ENCODE measurements at places on chromosomes 13 and 19. TPM values are rescaled to one million over a fixed set of nuclear protein-coding genes. Genes with fewer than 3 reads are reported as not detected.

- DNase-seq, result peak; percentile 79
These were observed 10.8 kb downstream of the KRI1 start for GRCh38 chr19:10554760-10555609.

DNA sequence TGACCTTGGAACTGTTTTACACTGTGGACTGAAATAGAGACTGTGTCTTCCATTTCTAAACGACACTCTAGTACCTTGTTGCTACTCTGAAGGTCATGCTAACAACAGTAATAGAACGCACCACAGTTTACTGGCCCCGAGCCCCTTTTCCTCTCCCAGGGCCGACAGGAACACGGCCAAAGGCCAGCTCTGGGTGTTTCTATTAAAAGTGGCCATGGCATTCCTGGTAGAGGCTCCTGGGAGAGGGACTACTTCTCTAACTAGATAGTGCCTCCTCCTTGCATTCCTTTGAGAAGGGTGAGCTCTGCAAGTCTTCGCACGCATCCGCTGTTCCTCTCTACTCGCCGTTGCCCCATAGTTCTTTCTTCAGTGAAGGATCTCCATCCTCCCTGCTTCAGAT, 18.7 kb upstream of the SIAH3 start:
- no peak for DNase-seq

- DNase-seq, result no peak
These were observed 82.6 kb downstream of the NUFIP1 start for GRCh38 chr13:44906713-44907112.

GRCh38 chr13:110023729-110024644, 237.6 kb upstream of the IRS2 start:
- no peak for DNase-seq

GRCh38 chr19:5993201-5993600, 15.3 kb upstream of the RANBP3 start:
- DNase-seq, result no peak

DNA sequence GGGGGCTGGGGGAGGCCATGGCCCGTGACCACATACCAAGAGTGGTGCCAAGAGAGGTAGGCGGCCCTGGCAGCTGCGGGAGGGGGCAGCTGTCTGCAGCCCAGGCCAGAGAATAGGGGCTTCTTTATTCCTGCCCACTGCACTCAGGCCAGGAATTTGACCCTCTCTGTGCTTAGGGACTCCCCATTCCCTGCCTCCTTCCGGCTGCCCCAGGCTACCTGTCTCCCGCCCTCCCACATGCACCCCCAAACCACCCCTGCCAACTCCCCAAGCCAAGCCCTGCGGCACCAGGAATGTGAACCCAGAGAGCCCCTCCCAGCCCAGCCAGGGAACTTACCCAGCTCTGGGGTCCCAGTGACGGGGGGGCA, 687 bp downstream of the PLEKHA4 start:
- no peak for DNase-seq

The ZIM2 gene
- 1.0 TPM for total RNA-seq

DNA sequence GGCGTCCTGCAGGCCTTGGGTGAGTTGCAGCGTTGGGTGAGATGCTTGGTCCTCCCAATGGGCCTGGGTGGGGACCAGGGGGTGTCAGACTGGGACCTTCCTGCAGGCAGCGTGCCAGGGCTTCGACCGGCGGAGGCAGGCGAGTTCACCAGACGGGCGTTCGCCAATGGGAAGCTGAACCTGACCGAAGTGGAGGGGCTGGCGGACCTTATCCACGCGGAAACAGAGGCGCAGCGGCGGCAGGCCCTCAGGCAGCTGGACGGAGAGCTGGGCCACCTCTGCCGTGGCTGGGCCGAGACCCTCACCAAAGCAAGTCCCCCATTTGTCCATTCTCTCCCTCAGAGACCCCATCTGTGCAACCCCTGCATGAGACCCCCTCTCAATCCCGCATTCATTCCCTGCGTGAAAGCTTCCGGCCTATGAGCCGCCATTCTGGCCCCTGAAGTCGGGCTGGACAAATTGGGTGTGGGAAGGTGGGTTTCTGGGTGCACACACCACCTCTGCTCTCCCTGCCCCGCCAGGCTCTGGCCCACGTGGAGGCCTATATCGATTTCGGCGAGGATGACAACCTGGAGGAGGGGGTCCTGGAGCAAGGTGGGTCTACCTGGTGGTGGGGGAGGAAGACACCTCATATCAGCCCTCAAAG, 1.2 kb downstream of the GTPBP3 start:
- DNase-seq, result peak; percentile 84

DNA sequence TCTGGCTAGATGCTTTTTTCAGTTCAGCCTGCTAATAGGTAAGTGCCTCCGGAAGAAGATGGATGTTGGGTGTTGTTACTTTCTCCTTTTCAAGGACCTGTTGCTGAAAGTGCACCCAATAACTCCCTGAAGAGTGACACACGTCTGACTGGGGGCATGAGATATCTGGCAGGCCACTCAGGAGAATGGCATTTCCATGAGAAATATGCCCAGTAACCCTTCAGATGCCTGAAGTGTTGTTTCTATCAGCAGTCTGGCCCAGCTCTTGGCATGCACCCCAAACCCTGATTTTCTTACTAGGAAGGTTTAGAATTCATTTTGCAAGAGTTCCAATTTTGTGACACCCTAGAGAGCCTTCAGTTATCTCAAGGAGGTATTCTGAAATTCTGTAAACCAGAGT, 71.5 kb downstream of the ARHGAP35 start:
- no peak for DNase-seq

DNA sequence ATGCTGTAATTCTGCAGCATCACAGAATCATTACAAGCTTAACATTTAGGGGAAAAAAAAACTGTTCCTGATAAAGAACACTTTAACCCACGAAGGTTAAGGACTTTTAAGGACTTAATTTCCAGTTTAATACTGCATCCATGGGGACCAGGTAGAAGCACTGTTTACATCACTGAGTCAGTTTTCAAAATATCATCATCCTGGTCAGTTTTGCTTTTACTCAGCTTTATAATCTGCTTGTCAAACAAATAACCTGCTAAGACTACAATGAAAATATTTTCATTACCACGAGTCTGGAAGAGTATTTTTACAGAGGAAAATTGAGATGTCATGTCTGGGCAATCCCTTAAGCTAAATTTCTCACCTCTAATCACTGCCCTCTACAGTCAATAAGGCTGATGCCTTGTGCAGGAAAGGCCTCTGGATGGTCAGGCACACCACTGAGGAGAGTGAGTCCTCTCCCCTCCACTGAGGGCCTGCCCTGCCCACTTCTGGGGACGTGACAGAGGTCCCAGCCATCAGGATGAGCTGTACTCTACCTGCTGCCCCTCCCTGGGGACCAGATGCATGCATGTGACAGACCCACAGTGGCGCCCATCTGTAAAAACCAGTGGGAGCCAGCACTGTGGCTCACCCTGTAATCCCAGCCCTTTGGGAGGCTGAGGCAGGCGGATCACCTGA, 31.0 kb downstream of the FOXO1 start:
- DNase-seq, result no peak

The EDDM13 gene
- not detected for total RNA-seq

The ARL11 gene
- 2.6 TPM for total RNA-seq

The HSPB6 gene
- total RNA-seq, result 35.6 TPM

GRCh38 chr19:51392701-51393100, 2.3 kb upstream of the C19orf84 start:
- DNase-seq, result no peak

Data from upper lobe of left lung (tissue), 6 donors.